NCI-H774 (cell line): ENCODE measurements at places on chromosomes 2 and 18.
A peak's percentile ranks its signal among the peaks of the same experiment; 100 is the strongest.

DNA sequence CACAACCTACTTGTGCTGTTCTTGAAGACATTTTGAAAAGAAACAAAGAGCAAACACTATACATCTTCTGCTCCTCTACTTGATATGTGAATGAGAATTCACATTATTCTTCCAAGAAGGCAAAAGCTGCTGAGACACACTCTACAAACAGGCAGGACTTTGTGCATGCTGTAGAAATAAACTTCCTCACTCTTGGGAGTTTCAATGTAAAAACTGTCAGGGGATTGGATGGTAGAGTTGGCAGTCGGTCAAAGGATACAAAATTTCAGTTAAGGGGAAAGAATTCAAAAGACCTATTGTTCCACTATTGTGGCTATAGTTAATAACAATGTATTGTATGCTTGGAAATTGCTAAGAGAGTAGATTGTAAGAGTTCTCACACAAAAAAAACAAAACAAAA, 196.3 kb downstream of the MC4R start:
- no peak for DNase-seq

GRCh38 chr2:238928520-238929241, 80.8 kb downstream of the TWIST2 start:
- no peak for DNase-seq

GRCh38 chr2:109266496-109266895, 137.5 kb downstream of the SH3RF3 start:
- no peak for DNase-seq

DNA sequence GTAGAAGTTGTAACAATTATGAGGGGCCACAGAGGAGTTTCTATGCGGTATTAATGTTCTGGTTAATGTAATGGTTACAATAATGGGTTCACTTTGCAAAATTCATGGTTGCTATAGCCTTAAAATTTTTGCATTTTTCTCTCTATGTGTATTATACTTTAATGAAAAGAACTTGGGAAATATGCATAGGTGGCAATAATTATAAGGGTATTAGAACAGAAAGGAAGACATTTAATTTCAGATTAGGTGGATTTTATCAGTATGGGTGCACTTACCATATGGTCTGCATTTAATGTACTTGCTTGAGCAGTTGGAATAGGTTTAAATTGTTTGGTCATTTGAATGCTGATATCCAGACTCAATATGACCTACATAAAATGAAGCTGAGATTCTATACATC, 161.6 kb upstream of the TACR1 start:
- no peak for DNase-seq

DNA sequence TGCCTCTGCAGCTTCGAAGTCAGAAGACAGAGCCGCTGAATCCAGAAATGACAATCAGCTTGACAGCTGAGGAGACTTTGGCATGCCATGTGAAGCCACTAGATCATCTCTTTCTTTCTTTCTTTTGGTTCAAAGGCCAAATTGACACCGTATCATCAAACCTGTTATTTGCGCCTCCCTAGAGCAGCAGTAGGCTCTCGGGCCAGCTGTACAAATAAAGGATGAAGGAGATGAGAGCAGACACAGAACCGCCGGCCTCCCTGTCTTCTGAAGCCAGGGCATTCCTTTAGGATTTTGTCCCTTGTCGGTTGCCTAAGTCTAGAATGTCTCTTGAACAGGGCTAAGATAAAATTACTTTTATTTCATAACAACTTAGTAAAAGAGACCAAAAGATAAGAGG, 36.8 kb downstream of the COL4A4 start:
- no peak for DNase-seq

DNA sequence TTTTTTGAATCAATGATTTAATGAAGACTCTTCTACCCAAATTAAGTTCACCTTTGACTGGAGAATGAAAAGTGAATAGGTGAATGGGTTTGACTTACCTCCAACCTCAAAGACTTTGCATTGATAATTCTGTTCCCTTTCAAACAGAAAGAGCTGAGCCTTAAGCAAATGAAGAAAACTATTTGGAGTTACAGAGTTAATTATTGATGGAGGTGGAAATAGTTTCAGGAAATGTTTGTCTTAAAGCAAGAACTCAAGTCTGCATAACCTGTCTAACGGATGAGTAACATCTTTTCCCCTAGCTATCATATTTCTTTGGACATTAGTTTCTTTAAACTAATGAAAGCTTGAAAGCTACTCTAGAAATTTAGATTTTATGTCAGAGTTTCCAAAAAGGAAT, 166.5 kb downstream of the CERS6 start:
- no peak for DNase-seq

DNA sequence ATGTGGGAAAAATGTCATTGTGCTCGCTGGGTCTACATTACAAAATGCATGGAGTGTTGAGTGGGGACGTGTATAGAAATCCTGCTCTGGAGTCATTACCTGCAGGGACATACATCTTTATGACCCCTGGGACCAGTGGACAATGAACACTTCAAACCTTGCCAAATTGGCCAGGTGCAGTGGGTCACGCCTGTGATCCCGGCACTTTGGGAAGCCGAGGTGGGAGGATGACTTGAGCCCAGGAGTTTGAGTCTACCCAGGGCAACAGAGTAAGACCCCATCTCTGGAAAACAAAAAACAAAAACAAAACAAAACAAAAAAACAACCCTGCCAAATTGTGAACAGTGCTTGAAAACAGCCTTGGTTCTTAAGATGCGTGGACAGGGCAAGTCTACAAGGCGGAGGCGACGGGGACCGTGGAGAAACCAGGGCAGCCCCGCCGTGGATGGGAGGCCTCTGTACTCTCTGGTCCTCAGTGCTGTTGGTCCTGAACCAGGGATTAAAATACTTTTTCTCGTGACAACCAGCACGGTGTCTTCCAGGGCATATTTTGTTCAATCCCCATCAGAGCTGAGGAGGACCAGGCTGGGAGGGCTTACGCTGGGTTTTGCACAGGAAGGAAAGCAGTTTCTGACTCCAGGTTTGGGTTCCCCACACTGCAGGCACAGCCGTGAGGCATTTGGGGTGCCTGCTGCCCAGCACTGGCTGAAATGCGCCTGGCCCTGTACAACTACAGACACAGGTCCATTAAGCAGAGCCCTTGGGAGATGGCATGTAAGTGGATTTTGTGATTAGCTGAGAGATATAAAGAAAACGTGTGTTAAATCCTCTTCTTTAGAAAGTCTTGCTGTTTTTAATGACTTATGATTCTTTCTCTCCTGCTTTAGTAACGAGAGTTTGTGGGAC, 13.7 kb downstream of the COLEC11 start:
- peak; percentile 35 for DNase-seq
